T-helper 9 cell (primary cell): ENCODE measurements at places on chromosomes 5 and 9.

DNA sequence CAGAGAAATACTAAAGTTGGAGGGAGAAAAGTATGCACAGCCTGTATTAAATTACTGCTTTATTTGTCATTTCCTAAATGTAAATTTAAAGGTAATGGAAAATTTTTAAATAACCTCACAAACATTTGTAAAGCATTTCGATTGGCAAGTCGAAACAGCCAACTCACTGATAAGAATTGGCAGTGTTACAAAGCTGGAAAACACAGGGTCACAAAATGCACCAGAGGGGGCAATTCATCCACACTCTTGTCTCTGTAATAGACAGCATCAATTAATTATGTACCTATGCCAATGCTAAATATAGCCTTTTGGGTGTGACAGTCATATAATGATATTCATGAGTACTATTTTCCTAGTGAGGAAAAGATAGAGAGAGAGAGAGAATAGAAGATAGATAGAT is 140.6 kb upstream of the PRLR start:
- DNase-seq, result no peak

- no peak for DNase-seq
Observed at GRCh38 chr5:179292202-179292601, 53.1 kb downstream of the ADAMTS2 start.

- no peak for DNase-seq
Observed at GRCh38 chr9:2241461-2241835, 226.3 kb downstream of the SMARCA2 start.

- peak; percentile 79 for DNase-seq
Observed at GRCh38 chr9:70413799-70414775, at the start of gene KLF9. KLF9 (minus strand) TSS chr9:70414657; CDS start chr9:70413363, 1,294 bp downstream.

GRCh38 chr5:132198571-132198970 is 29.1 kb downstream of the P4HA2 start:
- no peak for DNase-seq

DNA sequence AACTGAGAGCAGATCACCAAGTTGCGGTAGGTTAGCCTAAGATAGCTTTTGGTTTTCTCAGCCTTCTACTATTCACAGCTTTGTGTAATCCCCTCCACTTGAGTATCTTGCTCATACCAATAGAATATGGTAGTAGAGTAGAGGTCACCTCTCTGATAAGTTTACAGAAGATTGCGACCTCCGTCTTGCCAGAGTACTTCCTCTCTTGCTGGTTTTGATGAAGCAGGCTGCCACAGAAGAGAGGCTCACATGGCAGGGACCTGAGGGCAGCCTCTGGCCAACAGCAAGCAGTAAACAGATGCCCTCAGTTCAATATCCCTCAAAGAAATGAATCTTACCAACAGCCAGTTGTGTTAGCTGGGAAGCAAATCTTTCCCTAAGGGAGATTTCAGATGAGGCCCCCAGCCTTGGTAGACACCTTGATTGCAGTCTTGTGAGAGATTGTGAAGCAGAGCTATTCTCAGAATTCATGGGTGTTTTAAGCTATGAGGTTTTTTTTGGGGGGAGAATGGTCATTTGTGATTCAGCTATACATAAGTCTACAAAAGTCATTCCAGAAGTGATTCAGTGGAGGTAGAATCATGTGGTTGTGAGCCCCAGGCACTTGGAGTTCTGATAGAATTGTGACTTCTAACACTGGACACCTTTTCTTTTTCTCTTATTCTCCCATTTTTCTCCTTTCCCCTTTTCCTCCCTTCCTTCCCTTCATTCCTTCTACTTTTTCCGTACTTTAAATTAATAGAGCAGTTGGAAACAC is 22.7 kb upstream of the CDKN2B start:
- no peak for DNase-seq

GRCh38 chr9:134621558-134622110 is 20.0 kb upstream of the COL5A1 start:
- DNase-seq, result no peak

GRCh38 chr5:137487600-137487999 is 11.5 kb downstream of the SPOCK1 start:
- no peak for DNase-seq

DNA sequence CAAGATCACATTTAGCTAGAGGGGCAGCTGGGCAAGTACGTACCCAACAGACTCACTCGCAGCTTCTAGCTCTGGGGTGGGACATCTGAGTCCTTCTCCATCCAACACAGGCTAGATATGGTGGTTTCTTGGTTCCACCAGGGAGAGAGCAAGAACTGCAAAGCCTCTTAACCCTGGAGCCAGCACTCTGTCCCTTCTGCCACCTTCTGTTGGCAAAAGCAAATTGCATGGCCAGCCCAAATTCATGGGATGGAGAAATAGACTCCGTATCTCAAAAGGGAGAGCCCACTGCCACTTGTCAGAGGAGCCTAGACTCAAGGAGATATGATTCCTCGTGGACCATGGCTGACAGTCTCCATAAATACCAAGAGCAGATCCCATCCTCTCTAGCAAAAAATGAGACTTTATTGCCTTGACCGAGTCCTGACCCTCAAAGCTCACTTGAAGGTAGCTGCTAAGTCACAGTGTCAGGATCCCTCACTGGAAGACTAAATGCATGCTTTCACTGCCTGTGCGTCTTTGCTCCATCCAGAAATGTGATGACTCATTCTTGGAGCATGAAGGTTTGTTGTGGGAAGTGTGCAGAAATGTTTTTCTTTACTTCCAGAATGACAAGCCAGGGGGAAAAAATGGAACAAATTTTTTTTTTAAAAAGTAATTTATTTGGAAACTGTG is 28.8 kb upstream of the ROR2 start:
- DNase-seq, result no peak

GRCh38 chr5:63111891-63112290 is 533.3 kb downstream of the LRRC70 start:
- DNase-seq, result no peak

DNA sequence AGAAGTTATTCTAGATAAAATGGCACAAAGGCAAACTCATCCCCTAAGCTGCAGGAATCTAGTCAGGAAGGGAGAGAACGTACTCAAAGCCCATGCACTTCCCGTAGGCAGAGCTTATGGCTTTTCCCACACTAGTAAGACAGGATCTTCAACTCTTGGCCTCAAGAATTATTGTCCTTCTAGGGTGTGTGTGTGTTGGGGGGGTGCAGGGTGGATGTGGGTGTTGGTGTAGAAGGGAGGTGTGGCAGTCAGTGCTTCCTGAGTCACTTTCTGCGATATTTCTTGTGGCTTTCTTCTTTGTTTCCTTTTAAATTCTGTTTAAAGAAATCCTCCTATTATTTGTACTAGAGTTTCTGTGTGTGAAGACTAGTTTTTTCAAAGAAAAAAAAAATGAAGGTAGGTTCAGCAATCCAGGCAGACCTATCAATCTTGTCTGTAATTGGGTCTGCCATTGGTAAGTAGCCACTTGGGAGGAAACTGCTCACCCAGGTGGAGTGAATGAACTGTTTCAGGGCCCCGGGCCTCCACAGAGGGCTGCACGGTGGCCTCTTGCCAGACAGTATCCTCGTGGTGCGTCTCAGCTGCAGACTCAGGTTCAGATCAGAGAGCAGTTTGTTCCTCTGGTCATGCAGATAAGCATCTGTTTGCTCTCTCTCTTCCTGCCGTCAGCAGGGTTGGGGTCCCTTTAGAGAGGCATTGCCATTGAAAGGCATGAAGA is 131.9 kb downstream of the NPR3 start:
- no peak for DNase-seq

DNA sequence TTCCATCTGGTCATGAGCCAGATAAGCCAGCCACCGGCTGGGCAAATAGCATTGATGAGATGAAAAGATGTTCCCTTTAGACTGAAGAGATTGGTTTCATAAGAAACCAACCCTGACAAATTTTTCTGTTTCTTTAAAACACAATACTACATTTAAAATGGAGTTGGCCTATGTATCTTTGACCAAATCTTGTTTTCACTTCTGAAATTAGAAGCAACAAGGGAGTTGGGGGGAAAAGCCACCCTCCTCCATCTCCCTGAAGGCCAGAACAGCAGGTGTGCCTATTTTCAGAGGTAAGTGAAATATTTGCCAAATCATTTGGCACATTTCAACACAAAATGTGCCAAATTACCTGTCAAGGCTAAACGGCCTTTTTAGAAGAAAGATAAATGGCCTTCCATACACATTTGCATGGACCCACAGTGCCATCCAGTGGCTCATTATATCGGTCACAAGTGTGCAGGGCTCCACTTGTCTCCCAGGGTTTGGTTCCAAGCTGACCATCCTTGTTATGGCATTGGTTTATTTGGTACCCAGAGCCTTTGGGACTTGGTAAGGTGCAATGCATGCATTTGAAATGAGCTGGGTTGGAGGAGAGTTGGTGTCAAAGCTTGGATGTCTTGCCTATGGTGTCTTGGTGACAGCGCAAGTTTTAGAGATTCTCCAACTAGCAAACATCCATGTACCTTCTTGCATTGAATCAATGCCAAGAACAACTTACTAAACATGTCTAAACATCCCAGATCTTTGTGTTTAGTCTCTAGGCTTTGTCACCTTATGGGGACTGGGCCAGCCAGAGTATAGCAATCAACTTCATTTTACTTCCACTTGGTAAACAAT is 372.0 kb upstream of the KIF2A start:
- DNase-seq, result no peak

DNA sequence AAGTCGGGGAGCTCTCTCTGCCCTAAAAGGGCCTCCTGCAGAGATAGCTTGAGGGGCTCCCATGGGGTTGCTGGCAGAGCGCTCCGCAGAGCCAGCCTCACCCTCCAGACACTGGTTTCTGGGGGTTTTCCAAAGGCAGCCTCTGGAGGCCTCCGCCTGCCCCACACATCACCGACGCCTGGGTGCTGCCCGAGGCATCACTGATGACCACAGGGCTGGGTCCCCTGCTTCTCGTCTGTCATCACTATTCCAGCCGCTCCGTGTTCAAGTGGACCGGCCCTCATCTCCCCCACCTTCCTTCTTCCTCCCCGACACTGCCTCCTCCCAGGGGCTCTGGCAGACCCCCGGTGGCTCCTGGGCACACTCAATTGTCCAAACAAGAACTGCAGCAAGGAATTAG is 64.1 kb upstream of the IRX4 start:
- DNase-seq, result no peak

DNA sequence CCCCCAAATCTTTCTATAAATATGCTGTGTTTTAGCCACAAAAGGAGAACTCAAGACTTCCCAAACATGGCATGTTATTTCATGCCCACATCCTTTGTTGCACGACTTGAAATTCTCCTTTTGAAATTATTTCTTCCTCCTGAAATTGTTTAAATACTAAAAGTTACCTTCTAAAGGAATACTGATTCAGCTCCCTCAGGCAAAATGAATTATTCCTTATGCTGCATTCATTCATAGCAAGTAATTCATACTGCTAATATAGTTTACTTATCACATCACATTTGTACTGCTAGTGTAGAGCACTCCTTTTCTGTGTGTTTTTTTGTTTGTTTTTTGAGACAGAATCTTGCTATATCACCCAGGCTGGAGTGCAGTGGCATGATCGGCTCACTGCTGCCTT is 45.7 kb downstream of the BHMT start:
- DNase-seq, result no peak

GRCh38 chr9:132744881-132745755 is 74.9 kb downstream of the GTF3C4 start:
- no peak for DNase-seq

DNA sequence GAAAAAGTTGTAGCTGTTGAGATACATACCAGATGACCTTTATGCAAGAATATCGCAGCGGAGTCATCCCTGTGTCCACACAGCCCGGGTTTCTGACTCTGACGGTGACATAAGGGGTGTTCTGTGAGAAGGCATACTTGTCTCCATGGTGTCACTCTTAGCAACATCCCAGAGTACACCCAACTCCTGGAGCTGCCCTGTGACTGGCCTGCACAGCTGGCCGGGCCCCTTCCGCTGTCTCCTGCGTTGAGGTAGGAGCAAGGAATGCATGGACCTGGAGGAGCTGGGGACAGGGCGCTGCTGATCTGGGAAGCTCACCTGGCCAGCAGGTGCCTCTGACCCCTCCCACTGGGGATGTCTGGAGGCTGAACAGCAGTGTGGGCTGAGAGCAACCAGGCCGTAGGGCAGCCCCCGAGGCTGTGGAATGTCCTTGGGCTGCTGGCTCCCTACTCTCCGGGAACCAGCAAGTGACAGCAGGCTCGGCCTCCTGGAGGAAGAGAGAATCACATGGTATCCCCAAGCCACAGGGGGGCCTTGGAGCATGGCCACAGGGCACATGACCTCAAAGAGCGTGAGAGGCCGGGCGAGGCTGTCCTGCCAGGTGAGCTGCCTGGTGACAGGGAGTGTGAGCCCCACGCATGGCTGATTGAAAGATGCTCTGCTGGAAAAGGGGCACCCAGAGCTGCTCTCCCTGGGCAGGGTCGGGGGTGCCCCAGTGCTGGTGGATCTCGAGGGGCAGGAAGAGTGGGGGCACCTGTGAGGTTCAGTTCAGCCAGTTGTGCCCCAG is 113.4 kb downstream of the MRPL36 start:
- no peak for DNase-seq

- no peak for DNase-seq
Observed at GRCh38 chr5:133713751-133714150, 101.4 kb upstream of the FSTL4 start.

DNA sequence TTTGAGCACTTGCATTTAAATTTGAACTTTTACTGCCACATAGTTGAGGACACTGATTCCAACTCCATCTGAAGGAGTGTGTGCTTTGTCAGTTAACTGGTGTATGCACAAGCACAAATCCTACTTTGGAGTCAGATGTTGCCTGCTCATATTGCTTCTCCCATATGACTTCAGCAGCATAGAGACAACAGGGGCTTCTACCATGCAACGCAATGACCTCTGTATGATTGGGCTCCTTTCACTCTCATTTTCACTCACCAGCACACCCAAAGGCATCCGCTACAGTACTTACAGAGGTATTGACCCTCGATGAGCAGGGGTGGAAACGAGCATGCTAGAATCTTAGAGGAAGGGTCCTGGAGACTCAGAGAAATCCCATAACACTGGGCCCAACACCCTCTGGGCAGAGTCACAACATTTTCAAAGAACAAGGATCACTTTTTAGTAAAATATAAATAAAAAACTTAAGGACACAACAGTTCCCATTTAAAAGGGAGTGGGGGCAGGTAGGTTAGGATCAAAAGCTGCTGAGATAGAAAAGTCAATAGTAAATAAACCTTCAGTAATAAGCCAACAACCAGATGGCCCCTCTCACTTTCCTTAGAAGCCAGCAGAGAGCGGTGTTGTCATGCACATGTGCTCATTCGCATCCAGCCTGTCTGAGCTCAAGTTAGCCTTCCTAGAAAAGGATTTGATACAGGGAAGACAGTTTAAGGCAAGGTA is 203.8 kb downstream of the SNCAIP start:
- no peak for DNase-seq

GRCh38 chr5:136679233-136679632 is 313.9 kb upstream of the TRPC7 start:
- no peak for DNase-seq

DNA sequence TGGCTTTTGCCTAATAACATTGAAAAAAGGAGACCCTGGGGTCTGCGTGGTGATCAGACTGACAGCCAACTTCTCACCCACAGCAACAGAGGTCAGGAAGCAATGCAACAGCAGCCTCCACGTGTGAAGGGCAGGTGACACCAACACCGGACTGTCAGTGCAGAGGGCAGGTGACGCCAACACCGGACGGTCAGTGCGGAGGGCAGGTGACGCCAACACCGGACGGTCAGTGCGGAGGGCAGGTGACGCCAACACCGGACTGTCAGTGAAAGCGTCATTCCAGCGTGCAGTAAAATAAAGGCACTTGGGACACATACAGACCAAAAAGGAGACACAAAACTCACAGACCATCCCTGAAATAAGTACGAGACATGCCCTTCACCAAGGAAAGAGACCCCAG is 37.2 kb upstream of the CEP72 start:
- DNase-seq, result no peak

GRCh38 chr5:173201636-173202265 is 33.3 kb downstream of the NKX2-5 start:
- no peak for DNase-seq

- DNase-seq, result no peak
Observed at GRCh38 chr5:9388941-9389674, 156.8 kb downstream of the SEMA5A start.
